ENCODE measurements at places on chromosomes 3 and 15. TPM values are rescaled to one million over a fixed set of nuclear protein-coding genes. Genes with fewer than 3 reads are reported as not detected.

Gene PLA2G4D
- total RNA-seq = not detected

Gene IL17RC
- 0.27 TPM for total RNA-seq

Gene SNX4
- 50.7 TPM for total RNA-seq

Gene FBXW12
- 0.14 TPM for total RNA-seq

Gene C3orf85
- total RNA-seq = not detected

Gene ROPN1
- not detected for total RNA-seq

Gene ITIH4
- total RNA-seq = 3.6 TPM

Gene MOBP
- 0.14 TPM for total RNA-seq

Gene QTRT2
- 41.3 TPM for total RNA-seq

Gene NLGN1
- total RNA-seq = not detected

Gene EIF4E3
- 17.9 TPM for total RNA-seq

- DNase-seq = no peak
These were observed 575.0 kb downstream of the GBE1 start for GRCh38 chr3:81186412-81186811.

GRCh38 chr15:47506329-47507100 is 210.8 kb upstream of the SEMA6D start:
- DNase-seq = no peak

- DNase-seq = no peak
These were observed 156.3 kb upstream of the STRIT1 start for GRCh38 chr3:155449613-155450267.

DNA sequence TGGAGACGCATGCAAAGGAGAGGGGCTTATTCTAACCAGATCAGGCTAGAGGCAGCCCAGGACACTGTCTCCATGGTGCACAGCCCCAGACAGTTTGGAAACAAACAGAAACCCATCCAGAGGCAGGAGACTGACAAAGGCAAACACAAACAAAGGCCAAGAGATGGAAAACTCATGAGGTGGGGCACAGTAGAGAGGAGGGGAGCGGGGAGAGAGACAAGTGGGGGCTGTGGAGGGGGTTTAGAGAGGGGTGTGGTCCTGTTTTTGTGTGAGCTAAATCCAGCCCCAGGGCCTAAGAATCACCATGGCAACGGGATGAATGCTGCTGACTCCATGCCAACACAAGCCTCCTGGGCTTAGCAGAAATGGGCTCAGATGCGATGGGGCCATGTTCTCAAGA is 32.3 kb downstream of the PARP16 start:
- no peak for DNase-seq

- DNase-seq = no peak
These were observed 85.3 kb downstream of the HHLA2 start for GRCh38 chr3:108381529-108382140.

DNA sequence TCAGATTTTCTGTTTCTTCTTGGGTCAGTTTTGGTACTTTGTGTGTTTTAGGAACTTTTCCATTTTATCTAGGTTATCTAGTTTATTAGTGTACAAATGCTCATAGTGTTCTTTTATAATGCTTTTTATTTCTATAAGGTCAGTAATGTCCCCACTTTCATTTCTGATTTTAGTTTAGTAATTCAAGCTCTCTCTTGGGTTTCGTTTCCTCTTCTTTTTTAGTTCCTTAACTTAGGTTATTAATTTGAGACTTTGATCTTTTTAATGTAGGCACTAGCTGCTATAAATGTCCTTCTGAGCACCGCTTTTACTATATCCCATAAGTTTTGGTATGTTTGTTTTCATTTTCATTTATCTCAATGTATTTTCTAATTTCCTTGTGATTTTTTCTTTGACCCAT is 27.0 kb upstream of the CD200R1L start:
- DNase-seq = no peak

DNA sequence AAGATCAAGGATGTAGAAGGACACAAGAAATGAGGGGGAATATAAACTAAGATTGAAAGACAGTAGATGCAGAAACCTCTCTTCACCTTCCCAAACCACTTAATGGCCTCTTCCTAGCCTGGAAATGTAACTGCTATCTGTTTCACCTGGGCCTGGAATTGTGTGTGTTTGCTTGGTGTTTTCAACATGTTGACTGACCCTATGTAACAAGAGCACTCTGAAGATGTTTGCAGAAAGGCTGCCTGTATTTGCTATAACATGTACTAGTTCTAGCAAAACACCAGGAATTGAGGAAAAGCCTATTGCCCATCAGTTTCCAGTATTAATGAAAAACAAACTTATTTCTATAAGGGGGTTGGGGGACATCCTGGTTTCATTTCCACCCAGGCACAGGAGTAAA is 248.3 kb downstream of the WDR72 start:
- DNase-seq = no peak

DNA sequence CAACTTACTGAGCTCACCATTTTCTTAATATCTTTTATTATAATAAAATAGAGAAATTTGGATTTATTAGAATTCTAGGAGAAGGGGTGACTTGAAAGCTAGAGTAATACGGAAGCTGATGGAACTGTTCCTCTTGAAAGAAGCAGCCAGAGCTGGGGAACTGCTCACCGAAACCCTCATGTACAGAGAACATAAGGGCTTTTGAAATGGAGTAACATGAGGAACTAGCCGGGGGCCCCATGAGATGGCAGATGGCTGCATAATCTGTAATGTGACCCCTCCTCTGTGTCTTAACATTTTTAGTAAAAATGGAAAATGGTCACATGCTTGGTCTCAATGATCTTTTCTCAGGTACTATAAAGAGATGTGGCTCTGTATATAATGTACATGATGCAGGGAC is 15.7 kb upstream of the DYNC1LI1 start:
- DNase-seq = no peak

DNA sequence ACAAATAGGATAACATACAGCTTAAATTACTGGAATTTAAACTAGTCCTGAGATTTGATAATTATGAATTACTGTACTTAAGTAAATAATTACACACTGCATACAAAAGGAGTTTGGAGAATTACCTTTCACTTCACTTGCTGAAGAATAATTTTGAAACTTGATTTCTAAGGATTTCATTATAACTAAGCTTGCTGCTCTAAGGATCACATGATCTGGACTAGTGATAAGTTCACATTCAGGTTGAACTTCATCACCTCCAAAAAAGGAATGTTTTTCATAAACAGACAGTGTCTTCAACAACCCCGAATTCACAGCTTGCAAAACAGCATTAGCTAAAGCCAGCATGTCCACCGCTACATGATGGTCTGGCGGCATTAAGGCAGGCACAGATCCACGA is 28.5 kb downstream of the LINS1 start:
- no peak for DNase-seq

- no peak for DNase-seq
These were observed 285.0 kb downstream of the SQOR start for GRCh38 chr15:45919806-45920205.

- DNase-seq = no peak
These were observed 42.3 kb downstream of the TP63 start for GRCh38 chr3:189673535-189673934.

DNA sequence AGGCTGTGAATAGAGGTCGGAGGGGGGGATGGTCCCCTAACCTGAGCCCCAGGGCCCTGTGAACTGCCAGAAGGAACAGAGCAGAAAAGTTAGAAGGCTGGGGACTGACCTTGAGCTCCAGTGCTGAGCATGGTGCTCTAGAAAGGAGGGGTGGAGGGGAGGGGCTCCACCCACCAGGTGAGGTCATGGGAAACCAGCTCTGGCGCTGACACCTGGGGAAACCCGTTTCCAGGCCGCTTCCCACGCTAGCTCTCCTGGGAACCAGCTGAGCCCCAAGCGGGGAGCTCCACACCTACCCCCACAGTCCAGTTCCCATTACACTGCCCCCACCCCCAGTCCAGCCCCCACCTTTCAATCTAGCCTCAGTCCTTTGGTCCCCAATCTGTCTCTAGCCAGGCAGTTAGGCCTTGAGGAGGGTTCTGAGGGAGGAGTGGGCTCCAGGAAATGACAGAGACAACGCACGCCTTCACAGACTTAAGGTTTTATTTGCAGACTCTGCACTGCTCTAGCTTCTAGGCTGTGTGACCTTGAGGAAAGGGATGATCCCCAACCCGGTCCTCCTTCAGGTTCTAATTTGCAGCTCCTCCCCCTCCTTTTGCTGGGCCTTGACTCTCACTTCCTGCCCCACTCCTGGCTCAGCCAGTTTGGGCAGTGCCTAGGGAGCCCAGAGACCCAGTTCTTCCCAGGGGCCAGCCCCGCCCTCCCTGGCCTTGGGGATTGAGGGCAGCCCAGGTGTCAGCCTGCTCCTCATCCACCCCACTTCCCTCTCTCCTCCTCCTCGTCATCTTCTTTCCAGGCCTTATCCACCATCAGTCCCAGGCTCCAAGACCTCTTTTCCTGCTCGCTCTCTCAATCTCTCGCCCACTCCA is 2.1 kb downstream of the RHOV start:
- DNase-seq = no peak

- DNase-seq = no peak
These were observed 38.5 kb upstream of the LIPC start for GRCh38 chr15:58393241-58393662.

- DNase-seq = no peak
These were observed 40.7 kb downstream of the SERPINI1 start for GRCh38 chr3:167776066-167776685.

DNA sequence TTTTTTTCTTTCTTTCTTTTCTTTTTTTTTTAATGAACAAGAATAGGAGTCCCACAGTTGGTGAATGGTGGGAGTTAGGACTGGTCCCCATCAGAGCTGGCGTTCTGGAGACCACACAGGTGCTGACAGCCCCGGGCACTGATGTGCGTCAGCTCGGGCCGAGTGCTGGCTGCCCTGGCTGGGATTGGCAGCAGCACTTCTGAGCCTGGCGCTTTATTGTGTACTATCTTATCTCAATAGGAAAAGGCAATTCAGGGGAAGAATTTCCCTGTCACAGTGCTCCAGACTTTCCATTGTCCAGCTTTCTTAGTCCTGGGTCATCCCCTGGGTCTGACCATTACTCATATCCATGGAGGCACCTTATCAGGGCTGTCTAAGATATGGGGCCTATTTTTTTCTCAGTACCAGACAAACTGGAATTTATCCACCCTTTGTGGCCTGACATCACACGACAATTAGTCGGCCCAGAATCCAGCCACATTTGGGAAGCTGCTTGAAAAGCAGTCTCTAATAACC is 54.1 kb downstream of the TMEM44 start:
- DNase-seq = no peak

- DNase-seq = no peak
These were observed 117.5 kb downstream of the EDEM1 start for GRCh38 chr3:5304789-5305683.

GRCh38 chr3:167780214-167780883 is 44.8 kb downstream of the SERPINI1 start:
- no peak for DNase-seq

DNA sequence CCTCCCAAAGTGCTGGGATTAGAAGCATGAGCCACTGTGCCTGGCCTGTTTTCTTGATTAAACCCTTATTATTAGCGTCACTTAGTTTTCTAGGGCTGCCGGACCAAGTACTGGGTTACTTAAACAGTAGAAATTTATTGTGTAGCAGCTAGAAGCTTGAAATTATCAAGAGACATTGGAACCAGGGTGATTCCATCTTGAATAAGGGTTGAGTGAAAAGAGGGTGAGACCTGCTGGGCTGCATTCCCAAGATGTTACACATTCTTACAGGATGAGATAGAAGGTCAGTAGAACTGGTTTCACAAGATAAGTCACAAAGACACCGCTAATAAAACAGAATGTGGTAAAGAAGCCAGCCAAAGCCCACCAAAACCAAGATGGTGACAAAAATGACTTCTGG is 18.6 kb upstream of the FSTL1 start:
- no peak for DNase-seq

Data from activated T-helper 2 cell treated with anti-CD3 and anti-CD28 coated beads, Interferon-gamma antibody, Interleukin-2, Interleukin-4, amounts not matched to agents 10 μg/mL and 5 μg/mL and 100 μg/mL, durations not matched to agents 14 hours and 24 hours and 36 hours (primary cell).